Liver (tissue), 10 donors: ENCODE measurements at places on chromosomes 11 and 22. TPM values are rescaled to one million over a fixed set of nuclear protein-coding genes. Genes with fewer than 3 reads are reported as not detected.

DNA sequence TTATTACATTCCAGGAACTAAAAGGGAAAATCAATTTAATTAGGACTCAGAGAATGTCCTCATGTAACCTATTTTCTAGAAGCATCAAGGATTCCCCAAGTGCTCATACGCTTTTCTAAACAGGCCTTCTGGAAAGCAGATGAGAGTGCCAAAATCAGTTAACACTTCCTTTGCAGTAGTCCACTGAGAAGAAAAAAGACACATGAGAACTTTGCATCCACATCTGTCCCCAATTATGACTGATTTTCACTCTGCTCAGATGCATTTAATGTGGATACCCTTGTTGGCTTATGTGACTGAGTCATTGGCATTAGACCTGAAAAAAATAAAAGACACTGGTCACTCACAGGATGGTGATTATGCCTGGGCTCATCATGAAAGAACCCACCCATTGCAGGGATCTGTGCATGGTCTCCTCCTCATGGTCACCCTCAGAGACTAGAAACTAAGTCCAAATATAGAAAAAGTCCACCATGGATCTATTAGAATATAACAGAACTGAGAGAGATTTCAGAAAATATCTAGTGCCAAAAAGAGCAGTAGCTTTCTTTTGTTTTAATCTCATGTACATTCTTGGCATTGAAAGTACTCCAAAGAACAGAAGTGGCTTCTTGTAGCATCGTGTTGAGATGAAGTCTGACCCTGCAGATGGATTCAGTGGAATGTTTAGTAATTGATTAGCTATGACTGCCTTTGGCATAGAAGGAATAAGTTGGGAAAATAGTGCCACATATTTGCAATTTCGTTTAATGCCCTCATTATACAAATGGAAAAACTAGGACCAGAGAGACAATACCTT is 48.8 kb upstream of the FIBIN start:
- H3K36me3 ChIP-seq = no peaks in the 10 kb centered on the region
- H3K27me3 ChIP-seq = no peaks in the 10 kb centered on the region
- no peak for DNase-seq
- H3K27ac ChIP-seq = no peak overlapping the region
- peaks cover 2% of the 10 kb centered on the region for H3K4me1 ChIP-seq
- H3K4me3 ChIP-seq = no peak overlapping the region

GRCh38 chr22:31492151-31492550 is 2.5 kb upstream of the EIF4ENIF1 start:
- H3K4me3 ChIP-seq = no peak overlapping the region
- H3K36me3 ChIP-seq = peaks cover 2% of the 10 kb centered on the region
- peaks cover 18% of the 10 kb centered on the region for H3K4me1 ChIP-seq
- no peak for DNase-seq

DNA sequence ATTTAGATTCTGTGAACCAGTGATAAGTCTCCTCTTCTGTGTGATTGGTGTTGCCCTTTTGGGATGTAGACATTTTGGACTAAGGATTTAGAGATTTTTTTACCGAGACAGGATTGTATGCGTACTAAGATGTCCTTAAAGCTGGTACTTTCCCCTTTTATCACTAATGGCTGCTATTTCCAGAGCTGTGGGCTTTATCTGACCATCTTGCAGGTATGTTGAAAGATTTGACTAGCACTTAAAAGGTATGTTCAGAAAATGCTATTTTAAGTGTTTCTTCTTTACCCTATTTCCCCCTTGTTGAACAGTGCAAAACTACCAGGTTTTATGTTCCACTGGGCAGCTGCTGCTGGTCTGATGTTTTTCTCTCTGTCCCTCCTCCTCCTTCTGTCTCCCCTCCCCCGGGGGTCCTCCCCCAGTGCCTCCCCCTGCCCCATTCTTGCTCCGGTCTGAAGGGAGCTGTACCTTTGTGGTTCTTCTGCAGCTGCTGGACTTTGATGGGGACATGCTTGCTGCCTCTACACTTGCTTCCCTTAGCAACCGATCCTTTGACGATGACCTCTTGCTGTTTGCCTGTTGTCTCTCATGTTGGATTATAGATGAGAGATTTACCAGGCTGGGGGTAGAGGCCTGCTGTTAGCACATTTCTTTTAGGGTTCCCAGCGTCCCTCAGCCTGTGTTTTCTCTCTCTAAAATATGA is 59.6 kb downstream of the ZNRF3 start:
- no peak for DNase-seq
- no peaks in the 10 kb centered on the region for H3K36me3 ChIP-seq
- H3K27me3 ChIP-seq = no peaks in the 10 kb centered on the region
- peaks cover 15% of the 10 kb centered on the region for H3K4me1 ChIP-seq
- no peak overlapping the region for H3K4me3 ChIP-seq

DNA sequence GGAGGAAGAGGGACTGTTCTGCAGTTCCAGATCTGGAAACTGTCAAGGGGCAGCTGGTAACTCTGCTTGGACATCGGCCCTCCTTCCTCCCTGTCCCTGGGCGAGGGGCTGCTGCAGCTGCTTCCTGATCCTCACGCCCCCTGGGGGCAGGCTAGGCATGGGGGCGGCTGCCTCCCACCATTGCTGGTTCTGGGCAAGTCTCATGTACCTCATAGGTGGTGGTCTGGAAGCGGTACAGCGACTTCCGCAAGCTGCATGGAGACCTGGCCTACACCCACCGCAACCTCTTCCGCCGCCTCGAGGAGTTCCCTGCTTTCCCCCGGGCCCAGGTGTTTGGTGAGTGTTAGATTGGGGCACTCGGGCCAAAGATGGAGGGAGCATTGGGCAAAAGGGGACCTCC is 5.0 kb downstream of the SNX15 start:
- peaks cover 9% of the 10 kb centered on the region for H3K36me3 ChIP-seq
- DNase-seq = no peak
- no peak overlapping the region for H3K27ac ChIP-seq
- no peaks in the 10 kb centered on the region for H3K27me3 ChIP-seq
- no peak overlapping the region for H3K4me3 ChIP-seq

GRCh38 chr11:35951680-35952079 is 7.8 kb downstream of the LDLRAD3 start:
- H3K27me3 ChIP-seq = no peaks in the 10 kb centered on the region
- no peaks in the 10 kb centered on the region for H3K36me3 ChIP-seq
- no peak for DNase-seq
- no peaks in the 10 kb centered on the region for H3K4me1 ChIP-seq

- DNase-seq = peak; percentile 72
- no peaks in the 10 kb centered on the region for H3K27me3 ChIP-seq
- no peaks in the 10 kb centered on the region for H3K36me3 ChIP-seq
- no peaks in the 10 kb centered on the region for H3K4me1 ChIP-seq
These were observed 536 bp downstream of the YWHAH start for GRCh38 chr22:31944700-31945442.

- H3K27ac ChIP-seq = no peak overlapping the region
- no peaks in the 10 kb centered on the region for H3K27me3 ChIP-seq
- peaks cover under 1% of the 10 kb centered on the region for H3K36me3 ChIP-seq
- H3K4me3 ChIP-seq = no peak overlapping the region
- no peaks in the 10 kb centered on the region for H3K4me1 ChIP-seq
These were observed 186.5 kb downstream of the SHANK2 start for GRCh38 chr11:71065841-71066240.

DNA sequence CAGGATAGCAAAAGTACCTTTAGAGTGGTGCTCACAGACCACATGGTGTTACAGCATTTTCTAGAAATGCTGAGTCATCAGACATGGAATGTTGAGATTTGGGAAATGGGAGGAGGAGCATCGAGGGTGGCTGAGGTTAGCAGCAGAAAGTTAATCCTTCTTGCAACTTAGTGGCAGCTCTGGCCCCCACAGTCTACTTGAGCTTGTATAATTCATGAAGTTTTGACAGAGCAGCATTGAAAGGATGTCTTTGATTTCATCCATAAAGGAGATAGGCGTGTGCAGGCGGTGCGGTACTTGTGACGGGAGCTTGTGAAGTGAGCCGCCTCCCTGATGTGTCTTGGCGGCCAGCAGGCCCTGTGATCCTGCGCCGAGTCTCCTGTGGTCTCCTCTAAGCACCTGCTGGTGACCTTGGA is 330.5 kb downstream of the TBC1D22A start:
- H3K4me1 ChIP-seq = peaks cover 6% of the 10 kb centered on the region
- DNase-seq = no peak
- H3K4me3 ChIP-seq = no peak overlapping the region

The ENTHD1 gene
- not detected for total RNA-seq

The TMEM45B gene
- 5.5 TPM for total RNA-seq

The ADORA2A gene
- total RNA-seq = 5.4 TPM

The MLC1 gene
- 9.4 TPM for total RNA-seq
